Activated CD8-positive, alpha-beta memory T cell treated with anti-CD3 and anti-CD28 coated beads for 1 hour (primary cell): ENCODE measurements at places on chromosomes 5 and 9.

DNA sequence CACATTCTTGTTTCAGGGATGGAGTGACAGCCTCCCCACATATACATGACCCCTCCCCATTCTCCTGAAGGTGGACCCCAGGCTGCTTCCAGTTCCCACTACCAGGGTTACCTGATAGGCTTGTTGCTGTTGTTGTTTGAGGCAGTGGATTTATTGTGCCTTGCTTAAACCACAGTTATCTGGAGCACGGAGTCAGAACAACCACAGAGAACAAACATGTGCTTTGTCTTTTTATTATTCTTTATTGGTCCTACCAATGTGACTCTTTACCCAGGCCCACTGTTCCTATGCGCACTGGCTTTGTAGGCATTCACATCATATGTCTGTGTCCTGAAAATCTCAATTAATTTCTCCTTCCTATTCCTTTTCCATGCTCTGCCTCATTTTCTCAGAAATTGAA lies 41.2 kb upstream of the IPPK start:
- no peak for DNase-seq

DNA sequence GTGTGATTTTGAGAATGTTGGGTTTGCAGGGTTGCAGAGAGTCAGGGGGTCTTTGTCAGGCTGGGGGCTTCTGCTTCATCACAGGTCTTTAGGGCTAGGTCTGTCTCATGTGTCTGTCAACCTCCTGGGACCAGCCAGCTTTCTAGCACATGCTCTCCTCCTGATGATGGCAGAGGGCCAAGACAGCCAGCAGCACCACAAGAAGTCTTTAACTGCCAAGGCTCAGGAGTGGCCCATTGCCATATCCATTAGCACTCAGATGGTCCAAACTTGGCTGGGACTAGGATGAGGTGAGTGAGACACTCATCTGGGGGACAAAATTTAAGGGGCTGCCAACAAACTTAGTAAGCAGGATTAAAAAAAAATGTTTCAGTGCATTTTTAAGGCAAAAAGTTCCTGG lies 384.2 kb upstream of the CDH10 start:
- no peak for DNase-seq

GRCh38 chr9:114386886-114387679 lies 699 bp downstream of the AKNA start:
- no peak for DNase-seq

DNA sequence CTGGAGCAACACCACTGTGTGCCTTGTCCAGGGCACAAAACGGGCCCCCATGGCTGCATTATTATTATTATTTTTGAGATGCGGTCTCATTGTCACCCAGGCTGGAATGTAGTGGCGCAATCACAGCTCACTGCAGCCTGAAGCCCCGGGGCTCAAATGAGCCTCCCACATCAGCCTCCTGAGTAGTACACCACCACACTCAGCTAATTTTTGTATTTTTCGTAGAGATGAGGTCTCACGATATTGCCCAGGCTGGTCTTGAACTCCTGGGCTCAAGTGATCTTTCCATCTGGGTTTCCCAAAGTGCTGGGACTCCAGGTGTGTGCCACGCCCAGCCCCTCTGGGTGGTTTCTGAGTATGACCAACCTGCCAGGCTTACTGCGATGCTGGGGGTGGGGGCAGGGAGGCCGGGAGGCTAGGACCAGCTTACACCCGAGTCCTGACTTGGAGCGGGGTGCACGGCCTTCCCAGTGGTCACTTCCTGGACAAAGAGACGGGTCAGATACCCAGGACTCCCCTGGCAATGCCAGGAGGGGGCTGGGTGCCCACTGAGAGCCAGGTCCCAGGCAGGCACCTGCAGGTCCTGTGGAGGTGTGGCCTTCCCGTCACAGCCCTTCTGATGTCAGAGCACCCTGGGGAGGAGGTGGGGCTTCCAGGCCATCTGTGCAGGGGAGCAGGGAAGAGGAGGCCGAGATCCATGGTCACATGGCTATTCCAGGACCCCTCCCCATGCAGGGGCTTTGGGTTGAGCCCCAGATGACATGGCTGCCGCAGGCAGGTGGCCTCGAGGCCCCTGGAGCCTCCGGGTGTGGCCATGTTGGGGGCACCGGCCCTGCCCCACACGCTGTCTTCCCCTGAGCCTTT lies 8.3 kb upstream of the NRARP start:
- DNase-seq, result no peak

GRCh38 chr5:57715296-57715695 lies 232.7 kb upstream of the ACTBL2 start:
- DNase-seq, result no peak
